ENCODE measurements at places on chromosomes 2 and 18. TPM values are rescaled to one million over a fixed set of nuclear protein-coding genes. Genes with fewer than 3 reads are reported as not detected.

GRCh38 chr2:65358678-65359400, 73.6 kb downstream of the SPRED2 start:
- no peak for DNase-seq
- no peaks in the 10 kb centered on the region for H3K27me3 ChIP-seq

Gene CHRNG
- 0.57 TPM for total RNA-seq

- no peaks in the 10 kb centered on the region for H3K4me1 ChIP-seq
- no peak for DNase-seq
- H3K36me3 ChIP-seq: no peaks in the 10 kb centered on the region
Observed at GRCh38 chr2:112939425-112939824, 28.5 kb downstream of the IL37 start.

DNA sequence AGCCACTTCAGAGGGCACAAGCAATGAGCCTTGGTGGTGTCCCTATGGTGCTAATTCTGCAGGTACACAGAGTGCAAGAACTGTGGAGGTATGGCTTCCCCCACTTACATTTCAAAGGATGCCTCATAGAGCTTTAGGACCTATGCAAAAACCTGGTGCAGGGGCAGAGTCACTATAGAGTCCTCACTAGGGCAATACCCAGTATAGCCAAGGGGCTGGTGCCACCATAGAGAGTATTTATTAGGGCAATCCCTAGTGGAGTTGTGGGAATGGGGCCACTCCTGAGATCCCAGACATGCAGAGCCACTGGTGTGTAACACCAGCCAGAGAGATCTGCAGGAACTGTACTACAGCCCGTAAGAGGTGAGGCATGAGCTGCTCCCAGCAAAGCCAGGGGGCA, 312.2 kb downstream of the SLC4A3 start:
- no peaks in the 10 kb centered on the region for H3K36me3 ChIP-seq
- H3K27ac ChIP-seq: no peak overlapping the region
- no peaks in the 10 kb centered on the region for H3K27me3 ChIP-seq
- no peak overlapping the region for H3K4me3 ChIP-seq
- no peak for DNase-seq

GRCh38 chr2:15069149-15069548, 436.6 kb downstream of the LRATD1 start:
- no peaks in the 10 kb centered on the region for H3K4me1 ChIP-seq
- H3K4me3 ChIP-seq: no peak overlapping the region
- DNase-seq: no peak
- H3K27me3 ChIP-seq: no peaks in the 10 kb centered on the region

GRCh38 chr2:171404261-171404660, 29.5 kb downstream of the METTL8 start:
- no peak for DNase-seq
- H3K27me3 ChIP-seq: no peaks in the 10 kb centered on the region
- H3K4me1 ChIP-seq: no peaks in the 10 kb centered on the region
- no peak overlapping the region for H3K27ac ChIP-seq
- H3K36me3 ChIP-seq: no peaks in the 10 kb centered on the region

Gene CASP10
- total RNA-seq: 12.2 TPM

DNA sequence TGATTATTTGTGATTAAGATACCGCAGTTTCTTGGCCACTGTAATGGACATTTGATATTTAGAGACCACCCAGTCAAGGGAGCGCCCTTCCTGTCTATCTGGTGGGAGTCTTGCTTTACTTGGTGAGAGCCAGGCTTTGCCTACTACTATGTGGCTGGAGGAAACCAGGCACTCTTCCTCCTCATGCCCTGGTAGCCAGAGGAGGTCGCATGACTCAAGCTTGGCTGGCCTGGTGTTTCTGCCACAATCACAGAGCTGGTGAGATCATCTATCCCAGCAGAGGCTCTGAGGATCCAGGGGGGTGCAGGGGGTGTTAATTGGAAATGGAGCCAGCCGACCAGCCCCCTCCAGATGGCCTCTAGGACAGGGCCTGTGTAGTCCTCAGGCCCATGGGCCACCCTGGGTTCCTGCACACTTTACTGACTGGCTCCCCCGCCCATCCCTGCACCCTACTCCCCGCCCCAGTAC, 46.8 kb upstream of the BIN1 start:
- no peak overlapping the region for H3K27ac ChIP-seq
- no peaks in the 10 kb centered on the region for H3K36me3 ChIP-seq
- no peaks in the 10 kb centered on the region for H3K27me3 ChIP-seq
- no peak overlapping the region for H3K4me3 ChIP-seq
- DNase-seq: no peak

Gene PDE1A
- total RNA-seq: 7.7 TPM

DNA sequence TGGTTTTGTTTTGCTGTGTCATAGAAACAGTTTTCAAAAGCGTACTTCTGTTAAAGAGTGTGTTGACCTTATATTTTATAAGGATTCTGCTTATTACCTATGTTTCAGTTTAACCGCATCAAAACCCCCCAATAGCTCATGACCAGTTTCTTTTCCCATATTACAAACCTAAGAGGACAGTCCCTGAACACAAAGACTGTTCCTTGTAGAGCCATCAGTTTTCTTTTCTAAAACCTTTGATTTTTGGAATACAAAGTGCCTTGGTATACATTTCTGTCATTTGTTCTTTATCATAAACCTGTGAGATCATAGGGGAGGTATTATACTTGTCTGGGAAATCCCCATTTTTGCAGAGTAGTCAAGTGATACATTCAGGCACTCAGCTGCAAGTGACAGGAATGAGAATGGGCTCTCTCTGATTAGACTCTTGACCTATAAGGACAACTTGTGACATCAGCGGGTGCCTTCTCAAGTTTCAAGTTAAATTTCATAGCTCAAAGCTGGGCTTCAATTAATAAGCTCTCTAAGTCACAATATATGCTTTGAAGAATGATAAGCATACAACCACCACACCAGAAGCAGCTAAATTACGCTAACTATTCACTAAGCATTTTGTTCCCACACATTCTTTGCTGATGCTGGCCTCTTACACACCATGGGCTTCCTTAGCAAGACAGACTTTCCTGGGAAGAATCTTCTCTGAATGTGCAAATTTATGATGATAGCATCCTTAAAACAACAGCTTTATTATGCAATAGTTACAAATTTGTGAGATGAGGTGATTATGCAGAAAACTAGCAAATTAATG, 97.5 kb upstream of the CD302 start:
- no peaks in the 10 kb centered on the region for H3K36me3 ChIP-seq
- DNase-seq: no peak
- H3K4me3 ChIP-seq: no peak overlapping the region
- H3K4me1 ChIP-seq: peaks cover 4% of the 10 kb centered on the region

Gene ZSWIM2
- not detected for total RNA-seq

GRCh38 chr2:157192445-157193423, 64.8 kb upstream of the GALNT5 start:
- no peak overlapping the region for H3K4me3 ChIP-seq
- no peak for DNase-seq
- H3K27ac ChIP-seq: no peak overlapping the region
- no peaks in the 10 kb centered on the region for H3K36me3 ChIP-seq
- H3K4me1 ChIP-seq: no peaks in the 10 kb centered on the region

Gene SAG
- 0.61 TPM for total RNA-seq

Gene PIEZO2
- 3.2 TPM for total RNA-seq

DNA sequence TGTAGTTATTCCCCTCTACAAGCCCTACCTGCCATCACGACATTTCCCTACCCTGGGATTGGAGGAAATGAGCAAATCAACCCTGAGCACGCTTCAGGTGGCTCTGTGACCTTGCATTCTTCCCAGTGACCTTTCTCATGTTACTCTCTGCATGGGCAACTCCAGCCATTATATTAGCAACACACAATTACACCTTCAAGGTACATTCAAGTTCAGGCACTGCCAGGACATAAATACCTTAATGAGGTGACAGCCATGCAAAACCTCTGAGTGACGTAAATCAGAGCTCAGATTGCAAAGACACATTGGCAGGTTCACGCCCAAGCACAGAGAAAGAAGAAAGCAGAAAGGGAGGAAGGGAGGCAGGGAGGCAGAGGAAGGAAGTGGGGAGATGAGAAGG, 68.7 kb upstream of the ALK start:
- no peaks in the 10 kb centered on the region for H3K27me3 ChIP-seq
- no peak overlapping the region for H3K27ac ChIP-seq
- no peaks in the 10 kb centered on the region for H3K4me1 ChIP-seq
- no peak for DNase-seq
- H3K4me3 ChIP-seq: no peak overlapping the region

Gene GPR45
- not detected for total RNA-seq

Gene RUFY4
- total RNA-seq: 2.6 TPM

DNA sequence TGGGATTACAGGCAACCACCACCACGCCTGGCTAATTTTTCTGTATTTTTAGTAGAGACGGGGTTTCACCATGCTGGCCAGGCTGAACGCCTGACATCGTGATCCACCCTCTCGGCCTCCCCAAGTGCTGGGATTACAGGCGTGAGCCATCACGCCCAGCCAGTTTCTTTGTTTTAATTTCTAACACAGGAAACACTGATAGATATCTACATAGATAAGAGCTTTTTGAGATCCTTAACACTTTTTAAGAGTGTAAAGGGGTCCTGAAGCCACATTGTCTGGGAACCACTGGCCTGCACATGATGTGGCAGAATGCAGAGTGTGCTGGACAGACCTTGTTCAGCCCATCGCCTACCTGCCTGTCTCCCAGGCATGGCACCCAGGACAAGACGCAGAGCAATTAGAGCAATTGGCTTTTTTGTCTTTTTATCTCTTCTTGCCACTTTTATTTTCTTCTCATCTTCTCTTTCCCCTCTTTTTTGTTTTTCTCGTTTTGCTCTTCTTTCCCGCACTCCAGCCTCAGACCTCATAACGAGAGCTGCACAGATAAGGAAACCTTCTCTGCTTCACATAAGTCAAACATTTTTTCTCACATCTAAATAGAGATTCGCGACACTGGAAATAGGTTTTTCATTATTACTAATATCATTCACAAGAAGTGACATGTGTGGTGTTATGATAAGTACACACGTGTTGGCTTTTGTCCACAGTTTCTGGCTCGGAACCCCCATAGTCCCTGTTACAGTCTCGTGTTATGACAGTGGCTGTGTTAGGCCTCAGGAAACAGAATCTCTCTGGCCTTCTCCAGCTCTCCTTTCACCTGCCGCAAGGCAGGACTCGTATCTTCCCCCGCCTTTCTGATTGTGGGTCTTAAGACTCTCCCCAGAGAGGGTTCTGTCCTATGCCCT, 25.2 kb upstream of the GPR55 start:
- DNase-seq: no peak
- no peaks in the 10 kb centered on the region for H3K27me3 ChIP-seq
- H3K27ac ChIP-seq: no peak overlapping the region
- no peaks in the 10 kb centered on the region for H3K36me3 ChIP-seq

- peaks cover 100% of the 10 kb centered on the region for H3K27me3 ChIP-seq
- H3K36me3 ChIP-seq: no peaks in the 10 kb centered on the region
- H3K27ac ChIP-seq: no peak overlapping the region
- no peak overlapping the region for H3K4me3 ChIP-seq
- H3K4me1 ChIP-seq: no peaks in the 10 kb centered on the region
Observed at GRCh38 chr2:44949329-44950151, 8.0 kb downstream of the SIX3 start.

DNA sequence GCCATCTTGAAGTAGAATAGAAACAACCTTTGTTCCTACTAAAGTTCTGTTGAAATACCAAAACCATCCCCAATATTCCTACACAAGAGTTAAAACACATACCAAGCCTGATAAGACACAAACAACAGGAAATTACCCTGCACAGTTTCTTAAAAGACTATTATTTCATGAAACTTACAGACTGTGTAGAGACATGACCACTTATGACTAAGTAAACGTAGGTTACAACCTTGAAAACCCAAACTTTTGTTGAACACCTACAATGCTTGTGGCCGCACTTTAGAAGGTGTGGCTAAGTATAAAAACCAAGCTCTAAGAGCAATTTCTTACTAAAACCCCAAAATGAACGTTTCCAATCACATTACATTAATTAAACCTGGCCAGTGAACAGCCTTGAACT, 2.0 kb downstream of the SMAD2 start:
- peaks cover 44% of the 10 kb centered on the region for H3K4me1 ChIP-seq
- DNase-seq: no peak
- peak overlapping the region; percentile 38 for H3K27ac ChIP-seq
- H3K4me3 ChIP-seq: peak overlapping the region; percentile 23
- no peaks in the 10 kb centered on the region for H3K36me3 ChIP-seq
- no peaks in the 10 kb centered on the region for H3K27me3 ChIP-seq

All from thymus (tissue), 14 donors.